ENCODE measurements at places on chromosomes 4 and X. TPM values are rescaled to one million over a fixed set of nuclear protein-coding genes. Genes with fewer than 3 reads are reported as not detected.

Gene CAPN6
- total RNA-seq = not detected

Gene ADH1A
- total RNA-seq = not detected

Gene CITED1
- 1.8 TPM for total RNA-seq

Gene UCHL1
- 1,029 TPM for total RNA-seq

Gene XAGE2
- not detected for total RNA-seq

Gene FGB
- 11.4 TPM for total RNA-seq

Gene BST1
- total RNA-seq = 18.4 TPM

Gene PABPC1L2B
- not detected for total RNA-seq

Gene DCAF8L2
- total RNA-seq = not detected

Gene FAM9C
- total RNA-seq = not detected

Gene LNX1
- not detected for total RNA-seq

Gene KDR
- 0.03 TPM for total RNA-seq

Gene PLAC8
- total RNA-seq = 0.90 TPM

Gene MAGEA2B
- total RNA-seq = not detected

Gene PRSS12
- 0.24 TPM for total RNA-seq

Gene NPY5R
- total RNA-seq = not detected

Gene NDST3
- not detected for total RNA-seq

Gene CENPVL3
- total RNA-seq = 0.06 TPM

Gene DKK2
- total RNA-seq = not detected

Gene PSAPL1
- total RNA-seq = 0.10 TPM

Gene GRPR
- total RNA-seq = 0.13 TPM

Gene P2RY8
- total RNA-seq = 0.02 TPM

Gene HPGDS
- total RNA-seq = not detected

Gene OTUD6A
- not detected for total RNA-seq

Gene ERCC6L
- total RNA-seq = 12.4 TPM

Gene PROM1
- 0.09 TPM for total RNA-seq

Gene NONO
- 341 TPM for total RNA-seq

Gene SATL1
- not detected for total RNA-seq

Gene RASL11B
- 0.20 TPM for total RNA-seq

Gene SLC6A14
- not detected for total RNA-seq

Gene PAQR3
- total RNA-seq = 7.9 TPM

Gene USP38
- total RNA-seq = 8.9 TPM

Gene FANCB
- total RNA-seq = 3.5 TPM

Gene MED12
- 13.9 TPM for total RNA-seq

Gene ANKRD50
- 5.2 TPM for total RNA-seq

Gene CNKSR2
- 2.7 TPM for total RNA-seq

Gene SHROOM2
- 0.40 TPM for total RNA-seq

Gene GRID2
- total RNA-seq = not detected

Gene LRRC66
- 0.18 TPM for total RNA-seq

Gene SLC16A2
- 24.3 TPM for total RNA-seq

Gene NAT8L
- 9.8 TPM for total RNA-seq

Gene RHOH
- total RNA-seq = 0.16 TPM

Gene CWH43
- total RNA-seq = not detected

Gene GAGE12F
- total RNA-seq = not detected

Gene ENPEP
- total RNA-seq = 0.07 TPM
